ENCODE measurements at places on chromosomes 7 and 10.

- no peak for DNase-seq
Observed at GRCh38 chr7:101870361-101871062, 53.1 kb downstream of the CUX1 start.

DNA sequence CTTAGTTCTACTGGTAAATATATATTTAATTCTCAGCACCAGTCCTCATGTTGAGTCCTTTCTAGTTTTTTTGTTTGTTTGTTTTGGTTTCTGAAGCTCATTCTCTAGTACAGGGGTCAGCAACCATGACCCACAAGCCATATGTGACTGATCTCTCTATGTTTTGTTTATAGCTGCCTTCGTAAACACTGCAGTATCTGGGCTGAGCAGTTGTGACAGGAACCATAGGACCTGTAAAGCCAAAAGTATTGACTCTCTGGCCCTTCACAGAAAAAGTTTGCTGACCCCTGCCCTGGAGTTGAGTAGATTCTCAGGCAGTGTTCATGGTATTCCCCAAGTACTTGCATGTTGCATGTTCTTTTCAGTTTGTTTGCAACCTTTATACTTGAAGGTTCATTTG is 20.8 kb downstream of the NET1 start:
- no peak for DNase-seq

DNA sequence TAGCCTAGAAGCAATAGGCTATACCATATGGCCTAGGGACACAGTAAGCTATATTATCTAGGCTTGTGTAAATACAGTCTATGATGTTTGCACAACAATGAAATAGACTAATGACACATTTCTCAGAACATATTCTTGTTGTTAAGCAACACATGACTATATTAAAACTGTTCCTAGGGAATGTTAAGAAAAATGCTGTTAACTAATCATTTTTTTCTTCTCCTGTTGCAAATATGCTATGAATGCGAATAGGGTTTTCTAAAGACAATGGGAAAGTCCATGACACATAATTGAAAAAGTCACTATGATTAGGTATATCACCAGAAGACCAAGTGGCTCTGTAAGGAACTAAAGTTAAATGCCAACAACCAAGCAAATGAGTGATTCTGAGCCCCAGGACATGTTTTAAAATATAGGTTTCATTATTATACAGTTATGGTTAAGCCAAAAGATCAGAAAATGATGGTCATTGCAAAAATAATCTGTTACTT is 454.0 kb upstream of the SORCS1 start:
- DNase-seq, result no peak

GRCh38 chr7:99102361-99102760 is 41.5 kb downstream of the SMURF1 start:
- no peak for DNase-seq

DNA sequence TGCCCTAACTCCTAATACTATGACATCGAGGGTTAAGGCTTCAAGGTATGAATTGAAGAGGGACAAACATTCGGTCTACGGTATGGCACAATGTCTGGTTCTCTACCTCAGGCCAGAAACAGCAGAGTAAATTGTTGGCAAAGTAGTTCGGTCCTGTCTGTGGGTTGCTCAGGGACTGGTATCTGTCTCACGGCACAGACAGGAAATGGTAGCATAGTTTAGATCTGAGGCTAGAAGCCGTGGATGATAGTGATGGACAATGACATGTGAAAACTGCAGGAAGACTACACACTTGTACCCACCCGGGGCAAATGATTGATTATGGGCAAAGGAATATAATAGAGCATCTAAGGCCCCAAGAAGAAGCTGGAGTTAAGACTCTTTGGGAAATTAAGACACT is 106.2 kb downstream of the TWIST1 start:
- no peak for DNase-seq

- DNase-seq, result no peak
Observed at GRCh38 chr7:7251742-7252141, 69.4 kb downstream of the C1GALT1 start.

- DNase-seq, result no peak
Observed at GRCh38 chr10:114372179-114372578, 32.1 kb downstream of the AFAP1L2 start.

DNA sequence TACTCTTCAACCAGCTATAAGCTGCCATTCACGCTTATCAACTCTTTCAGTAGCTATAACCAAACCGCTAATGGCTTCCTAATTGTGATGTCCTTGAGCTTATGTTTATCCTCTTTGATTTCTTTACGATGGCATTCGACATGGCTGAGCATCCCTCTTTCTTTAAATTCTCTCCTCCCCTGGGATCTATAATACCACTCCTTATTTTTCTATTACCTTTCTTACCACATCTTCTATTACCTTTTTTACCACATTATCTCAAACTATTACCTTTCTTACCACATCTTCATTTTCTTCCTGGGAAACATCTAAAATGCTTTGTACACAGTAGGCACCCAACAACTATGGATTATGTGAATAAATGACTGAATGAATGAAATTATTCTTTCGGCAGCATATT is 13.1 kb downstream of the ZCWPW1 start:
- no peak for DNase-seq

DNA sequence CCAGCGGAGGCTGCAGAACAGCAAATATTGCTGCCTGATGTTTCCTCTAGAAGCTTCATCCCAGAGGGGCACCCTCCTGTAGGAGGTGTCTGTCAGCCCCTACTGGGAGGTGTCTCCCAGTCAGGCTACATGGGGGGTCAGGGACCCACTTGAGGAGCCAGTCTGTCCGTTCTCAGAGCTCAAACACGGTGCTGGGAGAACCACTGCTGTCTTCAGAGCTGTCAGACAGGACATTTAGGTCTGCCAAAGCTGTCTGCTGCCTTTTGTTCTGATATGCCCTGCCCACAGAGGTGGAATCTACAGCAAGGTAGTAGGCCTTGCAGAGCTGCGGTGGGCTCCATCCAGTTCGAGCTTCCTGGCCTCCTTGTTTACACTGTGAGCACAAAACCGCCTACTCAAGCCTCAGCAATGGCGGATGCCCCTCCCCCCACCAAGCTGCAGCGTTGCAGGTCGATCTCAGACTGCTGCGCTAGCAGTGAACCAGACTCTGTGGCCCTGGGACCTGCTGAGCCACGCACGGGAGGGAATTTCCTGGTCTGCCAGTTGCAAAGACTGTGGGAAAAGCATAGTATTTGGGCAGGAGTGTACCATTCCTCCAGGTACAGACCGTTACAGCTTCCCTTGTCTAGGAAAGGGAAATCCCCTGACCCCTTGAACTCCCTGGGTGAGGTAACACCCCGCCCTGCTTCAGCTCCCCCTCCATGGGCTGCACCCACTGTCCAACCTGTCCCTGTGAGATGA is 17.7 kb upstream of the MINDY3 start:
- DNase-seq, result no peak

DNA sequence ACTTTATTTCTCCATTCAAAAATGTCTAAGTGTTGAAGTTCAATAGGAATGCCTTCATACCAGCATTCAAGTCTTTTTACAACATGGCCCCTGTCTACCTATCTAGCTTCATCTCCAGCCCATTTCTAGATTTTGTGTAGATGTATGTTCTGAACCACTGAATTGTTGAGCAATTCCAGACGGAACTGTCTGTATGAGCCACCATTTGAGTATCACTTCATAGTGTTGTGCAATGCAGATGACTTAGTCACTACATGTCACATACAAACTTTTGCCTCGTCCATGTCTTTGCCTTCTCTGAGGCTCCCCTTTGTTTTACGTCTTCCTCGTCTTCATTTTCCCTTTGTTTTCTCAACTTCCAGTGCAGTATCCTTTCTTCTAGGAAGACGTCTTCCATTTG is 118.1 kb downstream of the INHBA start:
- DNase-seq, result no peak

DNA sequence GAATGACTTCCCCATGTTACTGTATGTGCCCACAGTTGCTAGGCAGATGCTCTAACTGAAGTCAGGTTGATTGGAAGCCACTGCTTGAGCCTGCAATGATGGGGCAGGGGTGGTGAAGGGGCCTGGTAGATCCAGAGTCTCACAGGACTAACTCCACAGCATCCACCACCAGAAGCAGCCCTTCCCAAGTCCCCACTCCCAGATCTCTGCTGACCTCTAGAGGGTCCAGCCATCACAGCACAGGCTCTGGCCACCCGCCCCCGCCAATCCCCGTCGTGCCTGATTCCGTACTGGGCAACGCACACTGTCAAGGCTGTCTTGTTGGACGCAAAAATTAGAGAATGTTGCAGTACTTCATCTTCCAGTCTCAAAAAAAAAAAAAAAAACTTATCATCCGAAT is 136.8 kb upstream of the PDE1C start:
- DNase-seq, result no peak

- no peak for DNase-seq
Observed at GRCh38 chr10:11335881-11336430, 275.5 kb downstream of the USP6NL start.

GRCh38 chr7:11212816-11213215 is 239.1 kb downstream of the PHF14 start:
- DNase-seq, result no peak

DNA sequence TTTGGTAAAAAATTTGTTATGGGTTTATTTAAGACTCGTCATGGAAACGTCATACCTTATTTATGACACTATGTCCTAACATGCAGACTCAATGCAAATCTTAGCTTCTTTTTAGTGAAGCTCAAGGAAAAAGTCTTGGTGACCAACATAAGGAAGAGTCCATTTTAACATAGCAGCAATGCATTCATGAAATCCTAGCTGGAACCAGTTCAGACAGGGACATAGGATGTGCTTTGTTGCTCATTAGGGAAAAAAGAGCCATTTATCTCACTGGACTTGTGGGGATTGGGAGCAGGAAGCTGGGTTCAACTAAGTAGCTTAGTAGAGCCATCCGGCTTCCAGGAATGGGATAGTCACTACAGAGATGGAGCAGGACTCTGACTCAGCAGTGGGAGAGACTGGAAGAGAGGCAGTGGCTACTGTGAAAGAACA is 100.7 kb upstream of the DKK1 start:
- DNase-seq, result no peak

GRCh38 chr7:36748017-36748487 is 23.8 kb upstream of the AOAH start:
- no peak for DNase-seq

- no peak for DNase-seq
Observed at GRCh38 chr10:96896884-96897589, 64.9 kb downstream of the LCOR start.

- no peak for DNase-seq
Observed at GRCh38 chr10:123606006-123606405, 60.1 kb upstream of the GPR26 start.

DNA sequence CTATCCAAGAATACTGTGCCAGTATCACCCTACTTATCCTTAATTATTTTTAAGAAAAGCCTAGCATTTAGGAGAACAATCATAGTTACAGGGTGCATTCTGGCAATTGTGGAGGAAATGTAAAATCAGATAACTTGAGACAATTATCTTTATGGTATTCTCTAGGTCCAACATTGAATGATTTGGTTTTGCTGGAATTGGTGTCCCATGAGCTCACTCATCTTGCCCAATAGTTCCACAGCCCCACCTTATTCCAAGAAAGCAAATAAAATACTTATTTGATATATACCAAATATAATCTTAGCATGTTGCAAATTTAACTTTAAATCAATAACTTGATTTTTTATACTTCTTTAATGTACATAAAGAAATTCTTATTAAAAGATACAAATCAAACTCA is 65.3 kb downstream of the DGKB start:
- no peak for DNase-seq

DNA sequence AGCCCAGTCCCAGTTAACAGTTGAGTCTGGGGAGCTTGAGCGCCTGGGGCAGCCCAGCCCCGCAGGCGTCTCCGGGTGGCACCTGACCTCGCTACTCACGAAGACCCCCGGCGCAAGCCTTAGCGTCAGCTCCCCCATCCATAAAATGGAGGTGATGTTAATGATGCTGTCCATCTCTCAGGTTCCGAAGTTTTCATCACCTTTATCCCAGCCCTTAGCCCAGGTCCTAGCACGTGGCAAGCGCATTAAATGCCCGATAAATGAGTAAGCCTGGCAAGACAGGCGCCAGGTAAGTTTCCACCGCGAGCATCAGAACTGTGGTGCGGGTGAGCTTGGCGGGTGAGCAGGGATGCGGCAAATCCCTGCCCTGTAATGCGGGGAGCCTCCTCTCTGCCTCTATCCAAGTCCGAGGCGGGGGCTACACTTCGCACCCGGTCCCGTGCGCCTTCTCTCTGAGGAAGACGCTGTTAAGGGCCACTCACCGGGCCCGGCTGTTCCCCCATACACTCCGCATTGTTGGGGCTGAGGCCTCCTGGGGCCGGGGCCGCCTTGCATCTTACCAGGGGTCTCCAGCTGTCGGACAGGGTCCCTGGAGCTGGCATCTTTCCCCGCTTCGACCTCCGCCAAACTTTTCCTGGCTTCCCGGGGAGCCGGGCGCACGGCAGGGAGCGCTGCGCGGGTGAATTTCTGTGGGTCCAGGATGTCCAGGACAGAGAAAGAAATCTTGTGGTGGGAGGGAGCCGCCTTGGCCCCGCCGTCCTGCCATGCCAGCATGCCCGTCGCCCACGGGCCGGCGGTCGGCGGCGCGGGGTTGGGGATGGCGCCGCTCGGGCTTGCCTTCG is 444 bp downstream of the NKX1-2 start:
- DNase-seq, result no peak

GRCh38 chr7:36971515-36972139 is 247.3 kb upstream of the AOAH start:
- no peak for DNase-seq

- DNase-seq, result no peak
Observed at GRCh38 chr7:52695973-52696595, 339.3 kb upstream of the POM121L12 start.

GRCh38 chr10:78338717-78339116 is 305.1 kb downstream of the RPS24 start:
- DNase-seq, result no peak

DNA sequence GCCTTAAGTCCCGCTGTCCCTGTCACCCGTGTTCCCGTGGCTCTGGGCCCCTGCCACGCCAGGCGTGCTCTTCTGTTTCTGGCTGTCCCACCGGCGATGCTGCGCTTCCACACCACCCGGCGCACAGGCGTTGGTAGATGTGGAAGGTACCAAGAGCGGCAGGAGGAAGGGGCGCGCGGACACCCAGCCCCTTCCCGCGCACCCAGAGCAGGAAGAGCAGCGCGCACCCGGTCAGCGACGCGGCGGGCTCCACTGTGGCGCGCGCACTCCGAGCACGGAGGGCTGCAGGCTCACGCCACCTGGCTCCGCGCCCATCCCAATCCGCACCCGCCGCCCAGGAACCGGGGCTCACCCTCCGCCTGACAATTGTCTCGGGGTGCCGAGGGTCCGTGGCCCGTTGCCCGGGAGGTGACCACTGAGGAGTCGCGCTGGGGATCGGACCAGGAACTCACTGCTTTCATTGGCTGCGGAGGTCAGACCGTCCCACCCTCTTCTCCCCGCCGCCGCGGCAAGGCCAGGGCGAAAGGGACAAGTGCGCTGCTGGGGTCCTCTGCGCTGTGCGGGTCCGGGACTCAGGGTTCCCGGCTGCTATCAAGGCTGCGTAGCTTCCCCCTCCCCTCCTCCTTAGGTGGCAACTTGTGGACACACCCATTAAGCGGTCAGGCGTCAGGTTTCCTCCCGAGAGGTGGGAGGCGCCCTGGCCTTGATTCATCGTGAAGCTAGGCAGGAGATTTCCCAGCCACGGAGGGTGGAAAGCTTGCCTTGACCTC is 121.6 kb upstream of the ZNF92 start:
- DNase-seq, result no peak

Data from activated CD4-positive, alpha-beta T cell treated with anti-CD3 and anti-CD28 coated beads for 1 hour (primary cell).